ENCODE measurements at places on chromosomes 2 and 18. TPM values are rescaled to one million over a fixed set of nuclear protein-coding genes. Genes with fewer than 3 reads are reported as not detected.

Gene ASAP2
- total RNA-seq: 30.5 TPM

Gene VIL1
- total RNA-seq: not detected

Gene INHBB
- 32.7 TPM for total RNA-seq

Gene ABCB11
- not detected for total RNA-seq

Gene LYG1
- 0.34 TPM for total RNA-seq

Gene SETBP1
- total RNA-seq: 5.1 TPM

Gene HOXD13
- under 0.01 TPM for total RNA-seq

Gene SPATA3
- total RNA-seq: not detected

Gene CCDC74B
- 5.0 TPM for total RNA-seq

Gene VAPA
- 203 TPM for total RNA-seq

Gene PLCL1
- total RNA-seq: 0.11 TPM

Gene DQX1
- total RNA-seq: 0.09 TPM

Gene LHCGR
- total RNA-seq: not detected

Gene REEP1
- total RNA-seq: 17.7 TPM

Gene ICOS
- total RNA-seq: 0.09 TPM

Gene HTR2B
- total RNA-seq: 1.5 TPM

Gene ITGA6
- total RNA-seq: 212 TPM

Gene VPS4B
- 53.6 TPM for total RNA-seq

Gene EPHA4
- total RNA-seq: 0.17 TPM

Gene FNDC4
- total RNA-seq: 8.3 TPM

Gene MAP2
- total RNA-seq: 3.8 TPM

Gene CRYGC
- total RNA-seq: not detected

Gene PLEK
- total RNA-seq: 0.22 TPM

Gene ASNSD1
- 48.9 TPM for total RNA-seq

Gene CYS1
- under 0.01 TPM for total RNA-seq

Gene SERPINB5
- total RNA-seq: not detected

Gene UGT1A10
- not detected for total RNA-seq

Gene CDC42EP3
- total RNA-seq: 5.1 TPM

Gene RIT2
- not detected for total RNA-seq

Gene LAMA1
- total RNA-seq: 0.22 TPM

Gene MSH6
- 25.5 TPM for total RNA-seq

Gene GTF2A1L
- 0.09 TPM for total RNA-seq

Gene TDRD15
- total RNA-seq: not detected
